Activated CD4-positive, alpha-beta T cell treated with anti-CD3 and anti-CD28 coated beads for 24 hours (primary cell): ENCODE measurements at places on chromosomes 3 and 15.

DNA sequence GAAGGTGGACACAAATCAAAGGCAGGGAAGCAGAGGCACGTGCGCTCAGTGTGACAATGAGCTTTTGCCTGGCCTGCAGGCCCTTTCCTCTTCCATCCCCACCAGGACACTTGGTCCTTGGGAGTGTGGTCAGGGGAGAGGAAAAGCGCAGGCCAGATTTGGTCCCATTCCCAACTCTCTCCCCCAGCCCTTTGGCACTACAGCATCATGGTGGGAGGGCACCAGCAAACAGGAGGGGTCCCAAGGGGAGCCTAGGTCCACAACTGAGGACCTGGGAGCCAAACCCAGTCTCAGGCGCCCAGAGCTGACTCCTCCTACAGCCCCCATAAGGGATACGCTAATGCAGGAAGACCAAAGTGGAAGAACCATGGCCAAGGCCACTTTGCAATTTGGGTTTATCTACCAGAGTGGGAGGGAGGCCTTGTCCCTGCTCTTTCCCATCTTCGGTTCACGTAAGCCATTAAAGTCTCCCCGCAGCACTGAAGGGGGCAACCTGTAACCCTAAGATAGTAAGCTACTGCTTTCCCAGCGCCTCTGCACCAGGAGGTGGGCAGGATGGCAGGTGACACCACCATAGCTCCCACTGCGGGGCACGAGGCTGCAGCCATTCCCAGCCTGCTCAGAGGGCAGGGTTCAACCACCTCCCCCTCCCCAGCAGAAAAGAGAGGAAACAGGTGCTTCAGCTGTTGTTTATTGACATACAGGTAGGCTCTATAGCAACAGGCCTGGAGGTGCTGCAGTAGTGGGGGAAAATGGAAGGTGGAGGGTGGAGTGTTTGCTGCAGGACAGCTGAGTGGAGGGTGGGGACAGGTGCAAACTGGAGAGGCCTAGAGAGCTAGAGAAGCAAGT, 993 bp upstream of the GRAMD2A start:
- no peak for DNase-seq

DNA sequence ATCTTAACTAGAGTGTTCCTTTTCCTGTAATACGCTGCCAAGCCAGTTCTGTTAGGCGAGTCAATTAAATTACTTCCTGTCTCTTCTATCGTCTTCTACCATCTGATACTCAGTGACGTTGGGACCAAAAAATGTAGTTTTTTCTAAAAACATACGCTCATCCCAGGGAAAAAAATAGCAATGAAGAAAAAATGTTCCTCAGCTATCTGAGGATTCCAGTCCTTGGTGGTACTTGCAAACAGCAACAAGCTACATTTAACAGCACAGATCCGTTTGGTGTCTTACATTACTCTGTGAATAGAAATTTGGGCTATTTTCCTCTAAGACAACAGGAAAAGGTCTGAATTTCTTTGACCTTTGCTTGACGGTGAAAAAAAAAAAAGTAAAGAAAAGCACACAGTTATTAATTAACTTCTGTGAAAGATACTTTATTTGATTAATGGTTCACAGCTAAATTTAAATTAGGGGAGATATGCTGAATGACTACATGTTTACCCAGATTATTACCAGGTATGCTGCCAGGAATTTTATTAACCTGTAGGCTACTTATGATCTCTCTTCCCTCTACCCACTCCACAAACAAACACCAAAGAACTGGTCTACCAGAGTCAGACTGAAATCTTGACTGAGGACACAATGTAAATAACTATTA, 254.4 kb upstream of the ZPLD1 start:
- no peak for DNase-seq

DNA sequence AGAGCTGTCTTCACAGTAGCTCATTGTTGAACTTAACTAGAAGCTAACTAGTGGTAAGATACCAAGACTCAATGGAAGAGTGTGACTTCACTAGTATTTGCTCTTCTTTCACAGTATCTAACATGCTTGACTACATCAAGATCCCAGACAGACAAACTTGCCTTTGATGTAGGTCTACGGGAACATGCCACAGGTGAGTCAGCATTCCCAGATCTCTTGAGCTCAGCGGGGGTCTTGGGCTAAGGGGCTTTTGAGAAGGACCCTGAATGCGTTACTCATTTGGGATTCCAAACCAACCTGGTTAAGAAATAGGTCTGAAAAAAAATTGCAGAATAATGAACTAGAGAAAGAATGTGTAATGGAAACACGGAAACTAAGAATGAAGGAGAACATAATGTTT, 222.4 kb downstream of the RYR3 start:
- DNase-seq = no peak

DNA sequence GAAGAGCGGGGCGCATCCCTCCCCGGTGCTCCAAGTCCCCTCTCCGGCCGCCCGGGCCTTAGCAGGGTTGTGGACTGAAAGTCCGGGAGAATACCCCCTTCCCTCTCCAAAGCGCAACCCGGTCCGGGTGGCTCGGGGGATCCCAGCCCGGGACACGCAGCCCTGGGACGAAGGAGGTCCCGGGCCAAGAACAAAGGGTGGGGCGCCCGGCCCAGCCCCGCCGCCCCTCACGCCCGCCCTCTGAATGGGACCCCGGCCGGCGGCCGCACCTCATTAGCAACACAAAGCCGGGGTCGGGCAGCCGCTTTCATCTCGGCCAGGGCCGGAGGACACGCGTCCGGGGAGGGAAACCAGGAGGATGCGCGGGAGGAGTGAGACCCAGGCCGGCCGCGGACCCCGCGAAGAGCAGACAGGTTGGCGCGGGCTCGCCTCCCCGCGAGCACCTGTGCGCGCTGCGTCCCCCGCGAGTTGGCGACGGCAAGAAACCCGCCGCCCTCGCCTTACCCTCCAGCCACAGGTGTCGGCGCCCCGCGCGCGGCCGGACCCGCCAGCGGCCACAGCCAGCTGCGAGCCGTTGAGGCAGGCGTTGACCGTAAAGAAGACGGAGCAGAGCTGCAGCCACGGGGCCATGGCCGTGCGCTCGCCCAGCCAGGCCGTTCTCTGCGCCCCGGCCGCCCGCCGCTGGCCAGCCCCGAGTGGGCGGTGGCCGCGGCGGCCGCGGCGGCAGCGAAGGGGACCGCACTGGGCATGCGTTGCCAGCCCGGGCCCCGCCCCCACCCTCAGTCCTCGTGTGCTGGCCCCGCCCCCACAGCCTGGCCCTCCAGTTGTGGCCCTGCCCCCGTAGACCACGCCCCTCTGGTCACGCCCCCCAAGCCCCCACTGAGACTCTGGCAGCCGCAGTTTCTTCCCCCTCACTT, at the start of gene IL17RD:
Gene IL17RD (minus strand): TSS at position 697 of the 917 bp plus-strand sequence. CDS start 67 bp downstream, at position 630.
- peak; percentile 63 for DNase-seq

DNA sequence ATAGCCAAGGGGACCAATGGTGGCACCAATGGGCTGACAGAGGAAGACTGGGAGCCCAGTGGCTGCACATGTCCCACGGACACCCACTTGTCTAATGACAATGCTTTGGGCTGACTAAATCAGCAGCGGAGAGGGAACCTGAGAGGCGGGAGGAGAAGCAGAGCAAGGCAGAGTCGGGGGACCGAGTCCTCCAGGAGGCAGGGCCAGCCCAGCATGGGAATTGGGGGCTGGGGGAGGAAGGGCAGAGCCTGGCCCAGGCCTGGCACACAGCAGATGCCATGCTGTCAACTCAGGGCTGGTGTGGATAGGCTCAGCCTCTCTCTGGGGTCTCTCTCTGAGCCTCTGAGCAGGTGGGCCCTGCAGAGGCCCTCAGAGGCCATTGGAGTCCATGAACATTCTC, 78.4 kb upstream of the KLF13 start:
- DNase-seq = no peak

DNA sequence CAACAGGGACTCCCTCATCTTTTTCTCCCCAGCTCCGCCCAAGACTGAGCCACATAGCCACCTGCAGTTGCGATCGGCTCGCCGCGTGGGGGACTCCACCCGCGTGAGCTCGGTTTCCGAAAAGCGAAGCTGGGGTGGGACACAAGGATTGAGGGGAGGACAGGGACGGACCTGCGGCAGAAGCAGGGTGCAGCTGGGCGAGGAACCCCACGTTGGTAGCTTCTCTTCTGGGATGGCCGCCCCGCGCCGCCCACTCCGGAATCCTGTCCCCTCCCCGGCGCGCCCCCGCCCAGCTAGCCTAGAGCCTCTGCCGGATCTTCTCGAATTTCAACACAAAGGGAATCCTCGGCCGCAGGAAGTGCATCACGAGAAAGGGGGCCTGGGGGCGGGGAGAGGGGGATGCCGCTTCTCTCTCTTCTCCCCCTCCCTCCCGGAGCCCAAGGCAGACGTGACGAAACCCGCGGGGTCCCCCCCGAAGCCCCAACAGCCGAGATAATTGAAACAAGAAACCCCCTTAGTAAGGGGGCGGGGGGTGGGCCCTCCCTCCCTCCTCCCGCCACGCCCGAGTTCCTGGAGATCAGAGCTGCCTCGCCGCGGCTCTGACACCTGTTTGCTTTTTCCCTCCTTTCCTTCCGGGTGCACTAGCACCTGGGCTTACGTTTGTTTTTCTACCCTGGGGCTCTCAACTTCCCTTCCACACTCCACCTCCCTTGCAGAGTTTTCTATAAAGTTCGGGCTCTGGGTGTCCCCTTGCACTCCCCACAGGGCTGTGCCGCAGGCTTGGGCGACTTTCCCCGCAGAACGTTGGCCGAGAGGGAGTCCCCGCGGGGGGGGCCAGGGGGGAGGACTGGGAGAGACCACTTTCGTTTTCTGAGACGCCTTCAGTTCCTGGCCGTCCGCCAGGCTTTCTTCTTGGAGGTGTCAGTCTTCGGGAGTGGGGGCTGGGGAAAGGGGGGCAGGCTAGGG, 1.3 kb upstream of the KCNH8 start:
- no peak for DNase-seq

DNA sequence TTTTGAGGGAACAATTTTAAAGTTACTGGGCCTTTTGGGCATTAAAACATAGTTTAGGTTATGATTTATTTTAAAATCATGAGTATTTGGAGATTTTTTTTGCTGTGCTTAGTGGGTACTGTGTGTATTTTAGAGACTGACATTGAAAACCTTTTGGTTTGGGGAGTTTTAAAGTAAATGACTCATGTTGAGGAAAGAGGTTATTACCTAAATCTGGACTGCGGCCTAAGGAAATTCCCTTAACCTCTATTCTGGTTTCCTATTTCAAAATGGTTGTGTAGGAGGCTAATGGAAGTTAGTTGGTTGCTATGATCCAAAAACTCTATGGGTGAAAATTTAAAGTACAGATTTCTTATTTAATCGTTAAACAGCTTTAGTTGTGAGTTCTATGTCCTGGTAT, 57.3 kb upstream of the DPH6 start:
- DNase-seq = no peak

DNA sequence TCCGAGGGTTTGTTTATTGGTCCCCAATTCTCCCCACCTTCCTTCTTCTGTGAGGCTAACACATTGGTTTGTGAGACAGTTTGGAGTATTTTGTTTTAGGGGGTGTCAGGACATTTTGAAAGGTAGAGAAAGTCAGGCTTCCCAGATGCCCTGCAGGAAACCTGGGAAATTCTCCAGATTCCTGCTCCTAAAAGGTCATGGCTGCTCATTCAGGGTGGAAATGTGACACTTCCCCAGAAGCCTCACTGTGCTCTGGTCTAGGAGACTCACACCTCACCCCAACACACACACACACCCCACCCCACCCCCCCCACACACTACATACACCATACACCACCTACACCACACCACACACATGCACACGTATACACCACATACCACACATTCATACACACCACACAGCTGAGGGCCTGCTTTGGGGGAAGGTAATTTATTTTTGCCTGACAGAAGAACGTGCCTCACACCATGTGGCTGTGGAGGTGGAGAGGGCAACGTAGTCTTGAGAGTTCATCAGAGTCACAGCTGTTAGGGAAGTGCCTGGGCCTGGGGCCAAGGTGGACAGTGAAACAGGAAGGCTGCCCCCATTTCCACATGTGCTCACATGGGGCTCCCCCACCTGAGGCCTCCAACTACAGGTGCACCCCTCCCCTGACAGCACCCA, 40.4 kb upstream of the LIMD1 start:
- DNase-seq = no peak

- DNase-seq = no peak
These were observed 150.7 kb downstream of the AKAP13 start for GRCh38 chr15:85531083-85531482.

- DNase-seq = no peak
These were observed 511.7 kb upstream of the CDIN1 start for GRCh38 chr15:36067483-36068274.

- DNase-seq = no peak
These were observed 13.3 kb downstream of the VILL start for GRCh38 chr3:38003817-38004414.

GRCh38 chr3:66441692-66442091, 59.1 kb downstream of the LRIG1 start:
- DNase-seq = no peak

DNA sequence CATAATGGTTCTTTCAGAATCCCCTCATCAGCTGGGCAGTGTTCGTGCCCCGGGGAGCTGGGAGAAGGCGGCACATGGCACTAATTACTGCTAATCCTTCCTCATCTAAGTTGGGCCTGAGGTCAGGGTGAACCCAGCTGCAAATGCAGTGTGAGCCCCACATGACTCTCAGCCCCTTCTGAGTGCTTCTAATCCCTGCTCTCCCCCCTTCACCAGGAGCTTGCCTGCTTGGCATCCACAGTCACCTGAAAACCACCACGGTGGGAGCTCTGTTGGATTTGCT, 455 bp upstream of the TRPM1 start:
- DNase-seq = no peak

DNA sequence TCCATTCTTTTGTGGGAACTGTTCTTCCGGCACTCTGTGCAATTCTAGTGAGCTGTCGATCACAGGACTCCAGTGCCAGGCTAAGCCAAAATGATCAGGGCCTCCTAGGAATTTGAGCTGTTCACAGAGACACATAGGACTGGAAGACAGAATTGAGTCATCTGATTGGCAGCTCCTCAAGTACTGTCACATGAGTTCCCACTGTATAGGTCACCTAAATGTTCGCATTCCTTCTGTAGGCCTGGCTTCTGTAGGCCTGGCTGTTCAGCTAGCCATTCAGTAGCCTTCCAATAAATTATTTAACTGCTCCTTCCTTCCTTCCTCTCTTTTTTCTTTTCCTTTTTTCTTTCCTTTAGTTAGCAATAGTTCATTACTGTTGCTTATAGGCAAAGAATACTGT, 4.3 kb downstream of the PROS1 start:
- DNase-seq = no peak

- DNase-seq = peak; percentile 87
These were observed at the start of gene KIF23 for GRCh38 chr15:69413822-69414700. Gene KIF23, plus strand, starts transcription at chr15:69414349. Its CDS starts 117 bp downstream, at chr15:69414466.

DNA sequence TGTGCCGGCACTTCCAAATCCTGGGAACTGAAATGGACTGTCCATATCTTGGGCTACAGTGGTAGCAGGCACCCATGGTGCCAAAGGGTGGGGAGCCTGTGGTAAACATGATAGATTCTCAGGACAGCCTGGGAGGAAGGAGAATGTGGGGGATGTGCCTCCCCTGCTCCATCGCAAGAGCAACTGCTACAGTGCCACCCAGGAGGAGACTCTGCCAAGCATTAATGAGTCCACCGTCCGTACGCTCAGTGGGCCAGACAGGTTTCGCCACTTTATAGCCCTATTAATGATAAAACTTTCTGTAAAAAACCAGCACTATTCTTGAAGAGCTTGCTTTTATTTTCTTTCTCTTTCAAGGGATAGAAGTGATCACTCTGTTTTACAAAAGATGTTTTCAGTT, 75.2 kb downstream of the FMN1 start:
- DNase-seq = no peak

GRCh38 chr3:23602971-23603370, 202.8 kb upstream of the UBE2E1 start:
- no peak for DNase-seq

GRCh38 chr3:128621931-128622330, 28.7 kb downstream of the RPN1 start:
- no peak for DNase-seq

GRCh38 chr3:127545711-127546457, 44.6 kb downstream of the TPRA1 start:
- DNase-seq = no peak

- no peak for DNase-seq
These were observed 512.3 kb upstream of the MDFIC2 start for GRCh38 chr3:70824773-70825172.
